ENCODE measurements at places on chromosomes 11 and 22.
A peak's percentile ranks its signal among the peaks of the same experiment; 100 is the strongest.

DNA sequence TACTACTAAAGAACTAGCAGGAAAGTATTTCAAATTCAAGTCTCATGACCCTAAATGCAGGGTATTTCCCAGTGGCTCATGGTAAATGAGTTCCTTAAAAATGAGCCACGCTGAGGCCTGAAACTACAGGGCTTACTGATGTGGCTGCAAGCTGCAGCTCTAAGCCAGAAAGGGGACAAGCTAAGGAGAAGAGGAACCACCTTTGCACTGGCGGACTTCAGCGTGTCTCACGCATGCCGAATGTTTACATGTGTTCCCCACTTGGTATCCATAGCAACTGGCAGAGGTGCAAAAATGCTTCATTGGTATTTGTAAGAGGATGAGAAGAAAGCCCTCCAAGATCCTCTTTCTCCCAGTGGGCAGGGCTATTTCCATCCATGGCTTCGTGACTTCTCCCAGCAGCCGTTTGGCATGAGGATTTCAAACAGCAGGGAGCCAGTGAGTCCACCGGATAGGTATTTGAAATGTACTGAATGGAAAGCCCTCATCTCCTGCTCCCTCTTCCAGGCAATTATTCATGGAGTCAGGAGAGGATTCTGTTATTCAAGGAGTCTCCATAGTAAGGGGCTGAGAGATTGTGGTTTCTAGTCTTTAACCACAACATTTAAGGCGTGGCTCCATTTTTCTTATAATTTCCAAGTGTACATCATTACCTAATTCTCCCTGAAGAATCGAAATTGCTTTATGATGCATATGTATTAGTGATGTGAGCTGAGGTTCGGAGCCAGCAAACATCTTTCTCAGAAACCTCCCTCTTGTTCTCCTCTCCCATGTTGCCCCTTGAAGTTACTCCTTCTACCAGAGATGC lies 55.3 kb upstream of the CD44 start:
- peak; percentile 91 for DNase-seq

DNA sequence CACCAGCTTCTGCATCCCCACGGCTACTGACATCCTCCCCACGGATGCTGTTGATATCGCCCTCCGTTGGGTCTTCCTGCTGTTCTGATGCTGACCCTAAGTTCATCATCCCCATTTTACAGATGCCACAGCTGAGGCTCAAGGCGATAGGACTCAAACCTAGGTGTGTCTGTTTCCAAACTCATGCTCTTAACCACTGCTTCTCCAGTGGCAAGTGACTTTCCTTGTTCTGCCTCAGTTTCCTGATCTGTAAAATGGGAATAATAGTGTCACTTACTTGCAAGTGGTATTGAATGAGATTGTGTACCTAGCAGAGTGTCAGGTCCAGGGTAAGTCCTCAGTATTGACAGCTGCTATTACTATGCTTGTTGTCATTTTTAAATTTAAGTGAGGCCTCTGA lies 14.4 kb upstream of the SLC22A6 start:
- DNase-seq: no peak

GRCh38 chr22:36182056-36182455 lies 19.6 kb downstream of the APOL4 start:
- no peak for DNase-seq

DNA sequence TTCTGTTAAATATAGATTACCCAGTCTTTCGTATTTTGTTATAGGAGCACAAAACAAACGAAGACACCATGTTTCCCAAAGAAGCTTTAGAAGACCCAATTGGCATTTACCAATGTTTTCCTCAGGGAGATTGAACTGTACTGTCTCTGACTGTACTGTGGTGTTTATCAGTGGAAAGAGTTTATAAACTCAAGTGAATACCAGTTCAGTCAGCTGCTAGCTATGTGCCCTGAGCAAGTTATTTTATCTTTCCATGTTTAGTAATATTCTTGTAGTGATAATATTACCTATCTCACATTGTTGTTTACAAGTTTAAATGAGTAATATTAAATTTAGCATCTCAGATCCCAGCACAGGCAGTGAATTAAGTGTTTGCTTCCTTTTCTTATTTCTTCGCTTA lies 773.2 kb downstream of the KCNA4 start:
- no peak for DNase-seq

- no peak for DNase-seq
Observed at GRCh38 chr11:45028911-45029682, 78.4 kb upstream of the TP53I11 start.

DNA sequence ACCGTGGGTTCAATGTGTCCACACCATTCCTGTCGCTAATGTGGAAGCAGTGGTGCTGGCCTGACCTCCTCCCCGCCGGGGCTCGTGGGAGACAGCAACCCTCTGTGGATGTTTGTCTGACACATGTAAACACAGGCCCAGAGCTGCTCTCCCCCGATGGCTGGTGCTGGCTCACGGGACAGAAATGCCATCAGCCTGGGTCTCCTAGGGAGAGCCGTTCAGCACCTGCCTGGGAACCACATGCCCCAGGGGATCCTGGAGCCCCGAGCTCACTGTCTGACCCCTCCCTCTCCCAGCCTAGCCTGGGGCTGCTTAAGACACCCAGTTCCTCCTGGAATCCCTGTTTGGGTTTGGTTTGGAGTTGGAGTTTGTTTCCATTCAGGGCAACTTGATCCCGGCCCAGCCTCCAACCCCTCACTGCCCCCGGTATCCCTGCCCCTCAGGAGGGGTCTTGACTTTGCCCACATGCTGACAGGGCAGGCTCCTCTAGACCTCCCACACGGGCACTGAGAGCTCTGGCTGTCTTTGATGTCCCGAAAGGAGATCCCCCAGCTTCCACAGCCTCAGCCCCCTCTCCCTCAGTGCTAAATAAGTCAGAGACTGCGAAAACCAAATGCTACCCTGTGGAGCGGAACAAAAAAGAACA lies 50.9 kb upstream of the WNT11 start:
- DNase-seq: no peak

- no peak for DNase-seq
Observed at GRCh38 chr22:30591191-30591587, 521 bp downstream of the PES1 start.

DNA sequence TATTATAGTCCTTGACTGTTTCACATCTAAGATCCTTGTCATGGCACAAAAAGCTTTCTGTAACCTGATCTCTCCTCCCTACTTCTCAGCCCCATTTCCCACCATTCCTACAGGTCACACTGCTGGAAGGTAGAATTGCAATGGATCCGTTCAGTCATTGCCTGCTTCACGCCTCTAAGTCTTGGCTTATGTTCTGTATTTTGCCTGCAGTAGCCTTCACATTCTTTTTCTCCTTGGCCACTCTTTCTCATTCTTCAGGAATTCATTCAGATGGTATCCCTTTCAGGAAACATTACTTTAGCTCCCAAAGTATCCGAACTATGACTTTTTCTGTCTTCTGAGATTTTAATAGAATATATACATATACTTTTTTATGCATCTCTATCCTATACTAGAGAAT lies 731.5 kb downstream of the NTM start:
- no peak for DNase-seq

GRCh38 chr11:44221456-44221855 lies 88.5 kb downstream of the ALX4 start:
- DNase-seq: no peak

DNA sequence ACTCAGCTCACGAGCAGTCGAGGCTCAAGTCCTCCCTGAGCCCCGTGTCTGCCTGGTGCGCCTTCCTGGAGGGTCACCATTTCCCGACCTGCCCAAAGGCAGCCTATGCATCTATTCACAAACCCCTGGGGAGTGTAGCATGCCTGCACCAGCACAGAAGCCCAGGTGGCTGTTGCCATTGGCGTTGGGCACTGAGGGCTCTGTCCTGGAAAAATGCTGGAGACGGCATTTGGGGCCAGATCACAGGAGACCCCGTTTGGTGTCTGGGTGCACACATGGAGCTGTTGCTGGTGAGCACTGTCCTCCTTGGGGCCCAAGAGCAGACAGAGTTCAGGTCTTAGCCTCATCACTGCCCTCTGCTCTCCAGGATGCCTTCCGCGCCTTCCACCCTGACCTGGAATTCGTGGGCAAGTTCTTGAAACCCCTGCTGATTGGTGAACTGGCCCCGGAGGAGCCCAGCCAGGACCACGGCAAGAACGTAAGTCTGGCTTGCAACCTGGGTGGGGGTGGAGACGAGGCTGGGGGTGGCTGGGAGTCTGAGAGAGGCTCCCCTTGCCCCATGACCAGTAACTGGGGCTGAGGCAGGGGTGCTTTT lies 9.4 kb downstream of the FADS2 start:
- DNase-seq: no peak

DNA sequence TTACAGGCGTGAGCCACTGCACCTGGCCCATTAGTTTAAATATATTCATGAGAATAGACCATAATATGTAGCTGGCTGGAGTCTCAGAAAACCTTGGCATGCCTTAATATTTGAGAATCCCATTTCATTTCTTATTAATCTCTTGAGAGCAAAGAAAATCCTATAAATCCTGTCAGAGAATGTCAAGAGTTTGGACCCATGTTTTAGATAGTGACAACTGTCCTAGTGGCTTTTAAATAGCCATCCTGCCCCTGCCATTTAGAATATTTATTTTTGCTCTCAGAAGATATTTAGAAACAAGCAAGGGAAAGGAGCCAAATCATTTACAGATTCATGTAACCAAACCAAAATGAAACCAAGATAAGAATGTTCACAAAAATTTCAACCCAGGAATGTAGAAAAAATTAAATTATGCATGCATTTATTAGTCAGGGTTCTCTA lies 107.2 kb downstream of the SWAP70 start:
- no peak for DNase-seq

- no peak for DNase-seq
Observed at GRCh38 chr11:10784232-10785145, 24.2 kb downstream of the EIF4G2 start.

DNA sequence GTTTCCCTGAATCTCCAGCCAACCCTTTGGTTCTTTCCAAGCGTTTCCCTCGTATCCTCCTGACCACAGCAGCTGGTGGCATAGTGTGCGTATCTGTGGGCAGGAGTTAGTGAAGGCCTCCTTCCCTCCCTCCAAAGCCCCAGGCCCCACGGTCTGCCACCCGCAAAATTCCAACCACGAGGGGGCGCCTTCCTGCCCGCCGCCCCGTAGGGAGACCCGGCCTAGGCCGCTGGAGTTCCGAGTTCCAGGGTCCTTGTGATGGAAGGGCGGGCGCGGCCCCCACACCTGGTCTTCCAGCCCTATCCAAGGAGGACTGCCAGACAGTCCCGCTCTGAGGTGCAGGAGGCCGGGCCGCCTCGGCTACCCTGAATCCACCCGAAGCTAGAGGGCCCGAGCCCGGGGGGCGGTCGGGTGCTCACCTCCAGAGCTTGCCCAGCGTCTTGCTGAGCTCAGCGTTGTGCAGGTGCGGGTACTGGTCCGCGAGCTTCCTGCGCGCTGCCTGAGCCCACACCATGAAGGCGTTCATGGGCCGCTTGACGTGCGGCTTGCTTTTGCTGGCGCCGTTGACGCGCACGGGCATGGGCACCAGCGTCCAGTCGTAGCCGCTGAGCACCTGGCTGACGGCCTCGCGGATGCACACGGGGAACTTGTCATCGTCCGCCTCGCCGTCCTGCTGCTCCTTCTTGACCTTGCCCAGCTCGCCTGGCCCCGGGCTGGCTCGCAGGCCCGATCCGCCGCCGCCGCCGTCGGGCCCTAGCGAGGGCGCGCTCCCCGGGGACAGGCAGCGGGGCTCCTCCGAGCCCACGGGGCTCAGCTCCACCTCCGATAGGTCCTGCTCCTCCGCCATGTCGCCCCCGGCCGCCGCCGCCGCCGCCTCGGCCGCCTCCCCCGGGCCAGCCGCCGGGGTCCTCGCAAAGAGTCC lies 1.2 kb downstream of the SOX10 start:
- DNase-seq: no peak

GRCh38 chr11:97398246-97398645 lies 1008.4 kb downstream of the JRKL start:
- DNase-seq: no peak

DNA sequence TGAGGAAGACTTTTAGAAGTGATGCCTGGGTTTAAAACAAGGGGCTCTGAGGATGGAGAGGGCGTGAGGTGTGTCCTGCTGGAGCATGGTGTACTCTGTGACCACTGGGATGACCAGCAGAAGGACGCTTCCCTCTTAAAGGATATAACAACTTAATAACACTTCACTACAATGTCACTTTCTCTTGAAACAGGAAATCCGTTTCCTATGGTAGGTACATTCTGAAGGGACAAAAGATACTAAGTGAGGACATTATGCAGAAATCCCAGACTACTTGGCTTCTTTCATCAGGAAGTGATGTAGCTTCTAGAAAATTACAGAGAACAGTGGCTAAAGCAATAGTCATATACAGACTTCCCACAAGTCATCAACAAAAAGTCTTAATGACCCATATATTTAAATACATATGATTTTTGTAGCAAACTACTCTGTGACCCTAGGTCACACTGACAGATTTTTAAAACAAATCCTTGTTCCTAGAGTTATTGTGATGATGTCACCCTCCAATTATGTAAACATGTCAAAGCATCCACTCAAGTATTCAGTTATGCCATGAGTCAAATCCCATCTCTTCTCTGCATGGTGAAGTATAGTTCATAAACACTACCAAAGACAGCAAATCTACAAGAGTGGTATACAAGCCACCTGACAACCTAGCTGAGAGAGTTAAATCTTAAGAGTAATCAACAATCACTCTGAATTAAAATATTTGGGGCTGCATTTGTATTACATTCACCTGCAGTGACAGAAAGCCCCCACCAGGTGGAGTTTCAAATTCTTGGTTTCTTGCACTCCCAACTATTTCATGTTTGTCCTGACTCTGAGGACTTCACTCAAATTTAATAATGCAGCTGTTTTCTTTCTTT lies 32.8 kb downstream of the PITPNB start:
- DNase-seq: no peak

GRCh38 chr11:56932572-56933220 lies 56.0 kb upstream of the OR5AK2 start:
- peak; percentile 3 for DNase-seq

GRCh38 chr11:102780491-102780918 lies at the start of gene MMP10:
Gene MMP10 (minus strand): TSS chr11:102780628. CDS start chr11:102780591, 37 bp downstream.
- no peak for DNase-seq

GRCh38 chr11:20087118-20087521 lies 73.2 kb downstream of the DBX1 start:
- no peak for DNase-seq

DNA sequence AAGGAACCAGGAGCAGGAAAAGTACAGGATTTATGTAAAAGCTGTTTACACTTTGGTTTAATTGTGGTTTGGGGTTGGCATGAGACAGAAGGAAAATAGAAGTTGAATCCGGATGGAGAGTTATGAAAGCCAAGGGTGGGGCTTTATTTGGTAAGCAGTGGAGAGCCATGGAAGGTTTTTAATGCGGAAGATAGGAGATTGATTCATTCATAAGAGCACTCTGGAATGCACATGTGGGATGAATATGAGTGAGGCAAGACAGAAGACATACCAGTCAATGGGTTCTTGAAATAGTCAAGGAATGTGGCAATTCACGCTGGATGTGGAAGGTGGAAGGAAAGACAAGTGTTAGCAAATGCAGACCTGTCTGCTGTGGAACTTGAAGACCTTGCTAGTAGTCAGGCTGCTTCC lies 9.3 kb upstream of the GLB1L3 start:
- no peak for DNase-seq

DNA sequence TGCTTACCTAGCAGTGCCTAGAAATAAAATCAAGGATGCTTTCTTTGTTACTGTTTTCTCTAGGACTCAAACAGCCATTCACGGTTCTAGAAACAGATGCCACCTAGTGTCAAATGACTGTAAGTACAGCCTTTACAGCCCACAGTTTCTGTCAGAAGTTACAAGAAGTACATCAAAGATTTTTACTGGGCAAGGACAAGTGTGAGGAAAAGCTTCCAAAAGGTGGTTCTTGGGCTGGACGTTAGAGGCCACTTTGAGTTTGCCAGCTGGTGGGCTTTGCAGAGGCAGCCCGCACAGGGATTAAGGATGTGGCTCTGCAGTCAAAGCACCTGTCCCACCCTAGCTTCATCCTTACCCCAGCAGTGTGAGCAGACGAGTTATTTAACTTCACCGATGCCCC lies 6.9 kb downstream of the KMT5B start:
- no peak for DNase-seq
